ENCODE measurements at places on chromosomes 7 and 10.

DNA sequence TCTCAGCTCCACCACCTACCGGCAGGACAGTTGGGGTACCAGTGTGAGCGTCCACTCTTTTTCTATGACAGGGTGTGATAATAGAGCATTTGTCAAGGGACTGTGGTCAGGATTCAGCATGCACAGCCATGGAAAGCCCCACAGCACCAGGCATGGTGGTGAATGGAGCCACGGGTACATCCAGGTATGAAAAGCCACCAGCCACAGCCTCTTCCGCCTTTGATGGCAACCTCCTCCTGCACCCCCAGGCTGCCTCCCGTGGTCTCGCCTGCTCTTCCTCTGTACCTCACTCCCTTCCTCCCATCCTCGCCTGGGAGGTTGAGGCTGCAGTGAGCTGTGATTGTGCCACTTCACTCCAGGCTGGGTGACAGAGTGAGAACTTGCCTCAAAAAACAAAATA, 90.2 kb upstream of the CHST15 start:
- no peak for DNase-seq

DNA sequence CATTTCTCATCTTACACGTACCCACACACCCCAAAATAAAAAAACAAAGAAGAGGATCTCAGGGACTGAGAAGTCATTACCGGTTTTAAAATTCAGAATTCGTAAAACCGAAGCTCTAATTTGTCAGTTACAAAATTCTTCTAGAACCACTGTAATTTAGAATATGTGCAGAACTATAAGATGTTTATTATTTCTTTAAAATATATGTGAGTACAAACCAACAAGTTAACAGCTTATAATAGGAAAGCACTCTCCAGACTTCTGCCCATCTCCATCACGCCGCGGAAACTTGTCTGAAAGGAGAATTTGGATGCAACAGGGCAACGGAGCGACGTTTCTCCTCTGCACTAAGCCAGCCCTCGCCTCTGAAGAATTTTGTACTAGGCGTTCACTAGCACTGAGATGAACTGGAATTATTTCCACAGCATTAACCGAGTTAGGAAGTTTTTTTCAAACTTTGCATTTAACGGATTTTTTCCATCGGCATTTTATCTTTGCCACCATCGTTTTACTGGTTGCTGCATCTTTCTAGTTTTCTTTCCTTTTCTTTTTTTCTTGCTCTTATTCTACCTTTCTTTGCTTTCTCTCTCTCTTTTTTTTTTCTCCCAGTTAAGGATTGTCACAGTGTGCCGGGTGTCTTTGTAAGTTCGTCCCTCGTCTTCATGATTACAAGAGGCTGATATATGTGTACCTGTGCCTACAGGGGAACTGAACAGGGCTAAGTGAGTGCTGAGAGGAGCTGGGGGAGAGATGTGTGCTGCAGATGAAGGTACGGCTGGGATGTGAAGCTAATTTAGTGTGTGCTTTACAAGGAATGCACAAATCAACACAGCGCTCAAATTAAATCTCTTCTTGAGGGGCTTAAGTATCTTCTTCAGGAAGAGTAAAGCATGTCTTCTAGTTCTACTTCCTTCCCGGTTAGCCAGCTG, 295.9 kb upstream of the NFE2L3 start:
- DNase-seq: peak; percentile 52

DNA sequence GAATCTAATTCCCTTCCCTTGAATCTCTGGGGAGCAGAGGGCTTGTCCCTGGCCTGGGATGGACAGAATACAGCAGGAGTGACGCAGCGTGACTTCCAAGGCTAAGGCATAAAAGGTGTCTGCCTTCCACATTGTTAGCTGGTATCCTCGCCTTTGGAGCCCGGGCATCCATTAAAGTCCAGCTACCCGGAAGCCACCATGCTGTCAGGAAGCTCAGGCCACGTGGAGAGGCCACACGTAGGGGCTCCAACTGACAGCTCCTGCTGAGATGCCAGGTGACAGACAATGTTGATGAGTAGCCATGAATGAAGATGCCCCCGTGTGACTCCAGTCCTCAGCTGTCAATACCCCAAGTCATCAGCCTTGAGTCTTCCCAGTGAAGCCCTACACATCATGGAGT, 99.9 kb downstream of the OAT start:
- no peak for DNase-seq

GRCh38 chr7:84317536-84317935, 122.9 kb upstream of the SEMA3A start:
- no peak for DNase-seq

DNA sequence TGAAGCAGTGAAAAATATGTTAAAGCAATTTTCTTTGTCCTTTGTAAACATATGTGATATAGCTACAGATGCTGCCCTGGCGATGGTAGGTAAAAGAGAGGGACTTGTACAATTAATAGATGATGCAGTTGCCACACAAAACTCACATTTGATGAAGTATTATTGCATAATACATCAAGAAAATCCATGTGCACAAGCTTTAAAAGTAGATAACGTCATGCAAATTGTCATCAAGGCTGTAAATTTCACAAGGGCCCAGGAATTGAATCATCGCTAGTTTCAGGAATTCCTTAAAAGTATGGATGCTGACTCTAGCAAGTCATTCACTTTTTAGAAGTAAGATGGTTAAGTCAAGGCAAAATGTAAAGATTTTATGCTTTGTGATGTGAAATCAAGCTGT, 10.0 kb downstream of the CYP3A5 start:
- no peak for DNase-seq

- DNase-seq: no peak
These were observed 1071.1 kb downstream of the XPNPEP1 start for GRCh38 chr10:108852211-108852610.

GRCh38 chr7:32191305-32191704, 121.1 kb upstream of the PDE1C start:
- no peak for DNase-seq

DNA sequence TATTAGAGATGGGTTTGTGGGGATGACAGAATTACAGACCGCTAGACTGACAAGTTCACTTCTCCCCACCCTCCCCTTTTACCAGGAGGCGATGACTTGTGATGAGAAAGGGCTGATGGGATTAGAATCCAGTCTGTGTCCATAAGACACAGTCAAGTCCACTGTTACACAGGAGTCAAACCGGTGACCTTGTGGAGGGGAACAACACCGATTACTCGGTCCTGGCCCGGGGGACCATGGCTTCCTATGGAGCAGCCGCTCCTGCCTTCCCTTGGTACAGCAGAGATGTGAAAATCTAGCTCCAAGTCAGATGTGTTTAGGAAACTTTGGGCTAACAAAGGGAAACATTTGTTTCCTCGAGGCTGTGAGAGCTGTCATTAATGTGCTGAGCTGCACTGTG, 105.5 kb downstream of the ACTR3B start:
- no peak for DNase-seq

DNA sequence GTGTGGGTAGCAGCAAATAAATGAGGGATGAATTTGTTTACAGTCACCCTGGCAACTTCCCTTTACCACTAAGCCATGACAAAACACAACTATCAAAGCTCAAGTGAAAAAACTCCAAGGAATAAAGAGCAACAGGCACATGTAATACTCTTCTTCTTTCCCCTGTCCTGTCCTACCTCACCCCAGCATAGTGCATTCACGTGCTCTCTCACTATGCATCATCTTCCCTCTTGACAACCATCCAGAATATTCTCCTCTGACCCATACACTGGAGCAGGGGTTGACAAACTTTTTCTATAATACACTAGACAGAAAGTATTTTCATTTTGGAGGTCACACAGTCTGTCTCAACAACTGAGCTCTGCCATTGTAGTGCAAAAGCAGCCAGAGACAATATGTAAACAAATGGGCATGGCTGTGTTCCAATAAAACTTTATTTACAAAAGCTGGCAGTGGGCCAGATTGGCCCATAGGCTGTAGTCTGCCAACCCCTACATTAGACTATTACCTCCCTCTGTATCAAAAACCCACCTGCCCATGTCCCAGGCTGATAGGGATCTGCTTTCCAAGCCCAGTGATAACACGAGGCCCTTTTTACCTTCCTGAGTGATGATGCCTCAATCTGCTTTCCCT, 354.5 kb downstream of the FGFR2 start:
- no peak for DNase-seq

- no peak for DNase-seq
These were observed 129.3 kb upstream of the PHYHIPL start for GRCh38 chr10:59047180-59047579.
